ENCODE measurements at places on chromosomes 1 and 21. TPM values are rescaled to one million over a fixed set of nuclear protein-coding genes. Genes with fewer than 3 reads are reported as not detected.

DNA sequence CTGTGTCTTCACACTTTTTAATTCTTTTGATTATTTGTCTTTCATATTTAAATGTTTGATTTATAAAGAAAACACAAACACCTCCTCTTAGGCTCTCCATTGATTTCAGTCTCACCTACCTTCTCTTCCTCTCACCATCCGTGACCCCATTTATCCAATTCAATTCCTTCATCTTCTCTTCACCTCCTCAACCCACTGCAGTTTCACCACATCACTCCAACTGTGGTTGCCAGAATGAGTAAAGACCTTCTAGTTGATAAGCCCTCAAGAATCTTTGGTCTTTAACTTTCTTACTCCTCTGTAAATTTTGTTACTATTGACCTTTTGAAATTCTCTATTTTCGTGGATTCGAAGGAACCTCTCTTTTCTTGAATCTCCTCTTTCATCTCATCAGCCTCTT lies 260.7 kb downstream of the CHRM3 start:
- no peak overlapping the region for H3K4me3 ChIP-seq
- H3K27ac ChIP-seq: no peak overlapping the region
- H3K36me3 ChIP-seq: no peaks in the 10 kb centered on the region
- DNase-seq: no peak
- H3K4me1 ChIP-seq: no peaks in the 10 kb centered on the region
- H3K27me3 ChIP-seq: no peaks in the 10 kb centered on the region

NMNAT2 gene
- total RNA-seq: 0.53 TPM

GRCh38 chr1:39971138-39971537 lies 16.2 kb downstream of the MFSD2A start:
- H3K27me3 ChIP-seq: no peaks in the 10 kb centered on the region
- H3K4me3 ChIP-seq: no peak overlapping the region
- H3K36me3 ChIP-seq: no peaks in the 10 kb centered on the region
- H3K4me1 ChIP-seq: no peaks in the 10 kb centered on the region

DNA sequence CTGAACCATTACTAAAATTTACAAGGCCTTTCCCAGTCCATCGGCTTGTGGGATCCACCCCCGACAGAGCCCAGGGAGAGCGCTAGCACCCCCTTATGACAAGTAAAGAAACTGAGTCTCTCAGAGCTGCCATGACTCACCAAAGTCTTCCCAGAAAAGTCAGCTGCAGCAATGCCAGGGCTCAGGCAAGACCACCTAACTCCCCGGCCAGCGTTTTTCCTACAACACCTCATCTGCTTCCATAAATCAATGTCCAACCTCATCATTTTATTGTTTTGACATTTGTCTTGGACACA lies 15.0 kb downstream of the DHCR24 start:
- H3K4me1 ChIP-seq: no peaks in the 10 kb centered on the region
- peaks cover 34% of the 10 kb centered on the region for H3K36me3 ChIP-seq
- no peak overlapping the region for H3K4me3 ChIP-seq
- DNase-seq: no peak
- no peaks in the 10 kb centered on the region for H3K27me3 ChIP-seq

GRCh38 chr1:113423826-113424225 lies 33.5 kb downstream of the MAGI3 start:
- H3K27me3 ChIP-seq: no peaks in the 10 kb centered on the region
- no peaks in the 10 kb centered on the region for H3K36me3 ChIP-seq
- H3K27ac ChIP-seq: no peak overlapping the region
- H3K4me1 ChIP-seq: no peaks in the 10 kb centered on the region

- H3K27ac ChIP-seq: no peak overlapping the region
- peaks cover 6% of the 10 kb centered on the region for H3K4me1 ChIP-seq
- no peaks in the 10 kb centered on the region for H3K27me3 ChIP-seq
- H3K36me3 ChIP-seq: peaks cover 16% of the 10 kb centered on the region
These were observed 27.5 kb upstream of the TCEA3 start for GRCh38 chr1:23452011-23452411.

DNA sequence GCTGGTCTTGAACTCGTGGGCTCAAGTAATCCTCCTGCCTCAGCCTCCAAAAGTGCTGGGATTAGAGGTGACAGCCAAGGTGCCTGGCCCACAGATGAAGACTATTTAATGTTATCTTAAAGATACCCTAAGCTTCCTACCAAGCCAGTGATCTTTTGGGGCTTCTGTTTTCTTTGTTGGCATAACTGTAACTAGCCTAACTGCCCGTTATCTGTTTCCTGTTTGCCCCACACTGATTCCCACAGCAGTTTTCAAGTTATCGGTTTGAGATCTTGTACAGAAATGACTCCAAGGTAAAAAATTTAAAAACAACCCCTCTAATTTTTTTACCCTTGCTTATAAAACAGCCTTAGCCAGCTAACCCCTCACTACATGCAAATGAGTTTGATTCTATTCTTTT lies 12.4 kb downstream of the SELL start:
- no peak overlapping the region for H3K27ac ChIP-seq
- DNase-seq: no peak
- no peak overlapping the region for H3K4me3 ChIP-seq
- no peaks in the 10 kb centered on the region for H3K36me3 ChIP-seq
- H3K4me1 ChIP-seq: no peaks in the 10 kb centered on the region

DNA sequence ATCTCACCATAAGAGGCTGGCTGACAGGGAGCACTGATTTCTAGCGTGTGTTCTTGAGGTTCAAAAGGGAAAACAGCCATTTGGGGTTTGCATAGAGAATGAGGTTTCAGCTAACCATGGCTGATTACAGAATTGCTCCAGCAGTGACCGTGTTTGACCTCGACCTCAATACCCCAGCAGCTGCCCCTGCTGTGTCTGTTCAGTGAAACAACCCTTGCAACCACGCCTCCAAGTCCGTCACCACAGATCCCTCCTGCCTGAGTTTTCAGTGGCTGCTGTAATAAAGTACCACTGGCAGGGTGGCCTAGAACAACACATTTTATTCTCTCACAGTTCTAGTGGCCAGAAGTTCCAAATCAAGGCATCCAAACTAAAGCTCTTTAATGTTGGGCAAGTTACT lies 147.7 kb downstream of the HUNK start:
- H3K27ac ChIP-seq: no peak overlapping the region
- no peak for DNase-seq
- H3K4me1 ChIP-seq: peaks cover 8% of the 10 kb centered on the region

C8A gene
- total RNA-seq: 0.21 TPM

CLDN17 gene
- not detected for total RNA-seq

SRGAP2B gene
- total RNA-seq: 6.5 TPM

DNA sequence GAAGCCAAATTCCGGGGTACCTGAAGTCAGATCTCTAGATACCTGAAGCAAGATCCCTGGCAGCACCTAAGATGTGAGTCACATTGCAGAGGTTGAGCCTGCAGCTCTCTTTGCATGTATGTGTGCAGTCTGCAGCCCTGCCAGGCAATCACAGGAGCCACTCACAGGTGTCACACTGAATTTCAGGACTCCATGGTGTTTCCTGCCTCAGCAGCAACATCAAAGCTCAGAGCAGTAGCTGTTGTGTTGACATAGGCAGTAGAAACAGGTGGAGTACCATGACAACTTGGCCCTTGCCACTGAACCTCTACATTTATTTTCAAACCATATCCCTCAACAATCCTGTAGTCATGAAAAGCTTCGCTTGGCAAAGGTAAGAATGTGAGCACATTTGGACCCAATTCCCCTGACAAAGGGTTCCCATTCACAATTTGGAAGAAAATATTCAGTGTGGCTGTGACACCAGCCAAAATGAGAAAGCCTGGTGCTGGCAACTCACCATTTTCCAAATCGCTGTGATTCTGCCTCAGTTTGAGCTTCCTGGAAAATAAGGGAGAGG lies 419.8 kb upstream of the NFIA start:
- no peaks in the 10 kb centered on the region for H3K4me1 ChIP-seq
- DNase-seq: no peak
- H3K36me3 ChIP-seq: no peaks in the 10 kb centered on the region

- peaks cover 30% of the 10 kb centered on the region for H3K4me1 ChIP-seq
- H3K27me3 ChIP-seq: no peaks in the 10 kb centered on the region
- DNase-seq: peak; percentile 89
- H3K4me3 ChIP-seq: no peak overlapping the region
- peak overlapping the region; percentile 71 for H3K27ac ChIP-seq
These were observed 203.0 kb downstream of the PLPP3 start for GRCh38 chr1:56376188-56376984.

DNA sequence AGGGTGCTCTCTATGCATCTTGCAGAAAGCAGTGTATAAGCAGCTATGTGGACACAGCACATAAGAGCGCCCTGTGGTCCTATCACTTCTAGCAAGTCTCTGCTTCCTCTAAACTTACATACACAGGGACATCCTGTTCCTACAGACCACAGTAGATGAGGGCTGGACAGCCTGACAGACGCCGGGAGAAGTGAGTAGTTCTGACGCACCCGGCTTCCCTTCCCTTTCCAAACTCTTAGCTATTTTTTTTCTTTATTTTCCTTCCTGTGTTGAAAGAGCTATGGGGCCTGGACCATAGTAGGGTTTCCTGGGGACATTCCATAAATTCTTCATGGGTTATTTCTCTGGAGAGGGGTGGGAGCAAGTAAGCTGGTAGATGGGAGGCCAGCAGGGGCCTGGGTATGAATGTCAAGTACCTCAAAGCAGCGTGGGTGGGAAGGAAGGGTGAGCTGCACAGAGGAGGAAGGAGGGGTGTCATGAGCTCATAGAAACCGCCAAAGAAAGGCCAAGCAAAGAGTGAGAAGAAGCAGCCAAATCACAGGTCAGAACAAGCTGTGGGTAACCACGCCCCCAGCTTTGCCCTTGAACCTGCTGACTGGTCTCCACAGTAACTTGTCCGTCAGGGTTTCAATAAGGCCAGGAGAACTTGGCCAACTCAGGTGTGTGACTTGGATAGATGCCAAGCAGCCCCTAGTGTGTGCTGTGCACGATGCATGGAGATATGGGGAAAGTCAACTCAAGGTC lies 36.6 kb downstream of the PLXNA2 start:
- peaks cover 23% of the 10 kb centered on the region for H3K4me1 ChIP-seq
- peak; percentile 55 for DNase-seq
- H3K4me3 ChIP-seq: no peak overlapping the region
- H3K36me3 ChIP-seq: peaks cover 12% of the 10 kb centered on the region
- no peaks in the 10 kb centered on the region for H3K27me3 ChIP-seq

DNA sequence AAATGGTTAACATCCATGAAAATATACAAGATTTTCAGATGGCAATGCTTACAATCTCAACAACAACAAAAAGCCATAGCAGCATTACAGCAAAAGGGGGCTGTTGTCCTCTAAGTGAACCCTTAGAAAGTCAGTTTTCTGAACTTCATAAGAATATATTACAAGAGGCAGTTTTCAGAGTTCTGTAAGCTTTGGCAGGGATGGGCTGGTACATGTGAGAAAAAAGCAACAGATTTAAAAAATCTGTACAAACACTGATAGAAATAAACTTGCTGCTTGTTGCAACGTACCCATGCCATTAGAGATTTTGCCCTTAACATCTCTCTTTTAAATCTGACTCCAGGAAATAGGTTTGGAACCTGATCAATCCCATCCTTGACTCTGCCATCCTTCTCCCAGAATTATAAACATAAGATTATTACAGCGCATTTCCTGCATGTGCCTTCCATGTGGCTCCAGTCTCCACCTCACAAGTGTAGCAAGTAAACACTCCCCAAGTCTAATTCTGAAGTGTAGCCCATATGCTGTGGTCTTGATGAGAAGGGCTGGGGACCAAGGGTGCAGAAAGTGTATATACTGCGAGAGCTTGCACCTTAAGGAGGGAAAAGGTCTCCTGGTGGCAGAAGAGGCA lies 101.4 kb upstream of the TSPAN2 start:
- no peak for DNase-seq
- H3K4me1 ChIP-seq: peaks cover 10% of the 10 kb centered on the region
- no peaks in the 10 kb centered on the region for H3K27me3 ChIP-seq
- peak overlapping the region; percentile 89 for H3K27ac ChIP-seq
- no peaks in the 10 kb centered on the region for H3K36me3 ChIP-seq
- H3K4me3 ChIP-seq: no peak overlapping the region

DNA sequence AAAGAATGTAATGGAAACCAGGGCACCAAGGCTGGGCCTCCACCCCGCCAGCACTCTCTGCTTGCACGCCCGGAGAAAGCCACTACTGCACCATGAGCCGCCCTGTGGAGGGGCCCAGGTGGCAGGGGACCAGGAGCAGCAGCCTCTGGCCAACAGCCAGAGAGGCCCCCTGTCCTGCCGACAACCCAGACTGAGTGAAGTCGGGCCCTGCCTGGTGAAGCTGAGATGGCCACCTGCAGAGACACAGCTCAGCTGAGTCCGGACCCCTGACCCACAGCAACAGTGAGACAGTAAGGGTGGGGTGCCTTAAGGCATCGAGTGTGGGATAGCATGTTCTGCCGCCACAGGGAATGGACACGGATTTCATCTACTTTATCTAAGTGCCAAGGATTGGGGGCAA lies 28.9 kb downstream of the WDR4 start:
- no peak overlapping the region for H3K4me3 ChIP-seq
- no peaks in the 10 kb centered on the region for H3K4me1 ChIP-seq
- no peaks in the 10 kb centered on the region for H3K27me3 ChIP-seq
- no peak overlapping the region for H3K27ac ChIP-seq
- peaks cover 59% of the 10 kb centered on the region for H3K36me3 ChIP-seq

- H3K27me3 ChIP-seq: no peaks in the 10 kb centered on the region
- DNase-seq: no peak
- no peaks in the 10 kb centered on the region for H3K36me3 ChIP-seq
- no peak overlapping the region for H3K27ac ChIP-seq
- no peaks in the 10 kb centered on the region for H3K4me1 ChIP-seq
- no peak overlapping the region for H3K4me3 ChIP-seq
These were observed 17.2 kb downstream of the KRTAP10-1 start for GRCh38 chr21:44522753-44523204.

ADAMTS1 gene
- 672 TPM for total RNA-seq
